Hypothalamus (tissue), 51 donors: ENCODE measurements at places on chromosomes 3 and 15.
A peak's percentile ranks its signal among the peaks of the same experiment; 100 is the strongest.

DNA sequence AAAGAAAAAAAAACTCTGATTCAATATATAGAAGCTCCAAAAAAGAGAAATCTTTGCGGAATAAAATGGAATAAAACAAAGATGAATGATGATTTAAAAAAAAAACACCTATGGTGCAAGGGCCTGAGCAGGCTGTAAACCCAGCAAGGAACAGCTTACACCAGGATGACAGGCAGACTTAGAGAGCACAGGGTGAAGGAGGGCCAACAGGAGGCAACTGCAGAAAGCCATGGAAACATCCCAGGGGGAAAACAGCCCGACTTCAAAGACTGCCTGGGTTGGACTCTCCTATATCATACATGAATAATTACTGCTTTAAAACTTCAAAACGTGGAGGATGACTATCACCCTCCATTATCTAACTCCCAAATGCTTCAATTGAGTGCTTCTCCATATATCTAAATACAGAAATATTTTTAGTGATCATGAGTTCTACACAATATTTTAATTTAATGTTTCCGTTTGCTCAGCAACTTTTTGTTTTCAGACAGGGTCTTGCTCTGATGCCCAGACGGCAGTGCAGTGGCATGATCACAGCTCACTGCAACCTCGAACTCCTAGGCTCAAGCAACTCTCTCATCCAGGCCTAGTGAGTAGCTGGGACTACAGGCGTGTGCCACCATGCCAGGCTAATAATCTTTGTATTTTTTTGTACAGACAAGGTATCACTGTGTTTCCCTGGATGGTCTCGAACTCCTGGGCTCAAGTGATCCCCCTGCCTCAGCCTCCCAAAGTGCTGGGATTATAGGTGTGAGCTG, 456.2 kb downstream of the TBL1XR1 start:
- no peak for DNase-seq

DNA sequence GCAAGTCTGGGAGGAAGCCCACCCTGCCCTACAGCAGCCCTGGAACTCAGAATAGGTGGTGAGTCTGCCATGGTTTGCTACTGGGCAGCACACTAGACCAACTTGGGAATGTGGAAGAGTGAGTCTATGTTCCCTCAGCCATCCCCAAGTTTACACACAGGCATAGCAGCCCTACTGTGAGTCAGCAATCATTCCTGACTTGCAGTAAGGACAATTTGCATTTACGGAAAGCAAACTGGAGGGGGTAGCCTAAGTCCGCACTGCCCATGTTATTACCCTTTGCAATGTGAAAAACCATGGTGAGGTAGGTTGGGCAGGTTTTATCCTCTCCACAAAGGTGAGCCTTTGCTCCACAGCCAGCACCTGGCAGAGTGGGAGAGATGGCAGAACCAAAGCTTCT, 4.6 kb downstream of the TCTA start:
- no peak for DNase-seq

- DNase-seq = no peak
Observed at GRCh38 chr3:33217866-33218445, 654 bp downstream of the SUSD5 start.

GRCh38 chr3:129673897-129674797, 67.7 kb upstream of the PLXND1 start:
- DNase-seq = no peak

DNA sequence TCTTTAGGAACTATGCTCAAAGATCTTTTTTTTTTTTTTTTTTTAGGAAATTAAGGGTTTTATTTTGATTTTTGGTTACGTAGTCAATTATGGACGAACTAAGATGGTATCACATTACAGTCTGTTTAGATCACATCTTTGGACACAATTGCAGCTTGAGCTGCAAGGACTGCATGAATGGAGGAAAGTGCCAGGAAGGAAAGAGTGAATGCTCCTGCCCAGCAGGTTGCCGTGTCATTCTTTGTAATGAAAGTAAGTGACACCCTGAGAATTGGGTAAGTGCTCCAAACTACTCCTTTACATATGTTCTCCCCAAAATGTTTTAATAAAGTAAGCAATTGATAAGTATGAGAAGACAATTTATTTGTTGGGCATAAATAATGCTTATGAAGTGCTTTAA, 716.5 kb upstream of the GOLIM4 start:
- no peak for DNase-seq

- DNase-seq = no peak
Observed at GRCh38 chr3:55518451-55518850, 31.3 kb upstream of the WNT5A start.

- DNase-seq = no peak
Observed at GRCh38 chr3:85846940-85847339, 888.2 kb downstream of the CADM2 start.

DNA sequence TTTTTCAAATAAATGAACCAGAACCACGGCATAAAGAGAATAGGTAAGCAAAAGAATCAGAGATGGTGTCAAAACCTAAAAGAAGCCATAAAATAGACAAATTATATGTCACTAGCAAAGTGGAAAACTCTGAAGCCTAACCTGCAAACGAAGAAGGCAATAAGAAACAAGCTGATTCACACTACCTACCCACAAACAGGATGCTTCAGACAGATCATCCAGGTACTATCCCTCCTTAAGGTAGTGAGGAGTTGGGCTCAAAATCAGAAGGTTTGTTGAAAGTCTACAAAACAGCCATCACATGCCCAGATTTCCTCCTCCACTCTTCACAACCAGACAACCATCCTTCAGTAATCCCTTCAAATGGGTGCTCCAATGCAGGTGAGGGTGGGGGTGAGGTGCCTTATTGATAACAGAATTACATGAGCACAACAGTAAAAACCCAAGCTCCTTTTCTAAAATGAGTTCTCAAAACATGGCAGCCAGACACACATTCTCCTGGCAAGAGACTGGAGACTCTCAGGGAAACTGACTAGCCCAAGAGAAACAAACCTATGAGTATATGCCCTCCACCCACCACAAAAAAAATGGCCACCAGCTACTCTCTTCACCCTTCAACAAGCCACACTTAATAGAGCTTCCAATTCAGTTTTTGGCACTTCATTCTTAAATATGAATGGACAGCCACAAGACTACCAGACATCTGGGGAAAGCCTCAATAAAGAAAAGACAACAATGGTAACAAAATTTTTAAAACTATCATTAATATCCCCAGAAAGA, 6.4 kb downstream of the KPNA1 start:
- DNase-seq = no peak

- no peak for DNase-seq
Observed at GRCh38 chr3:140242818-140243276, 307.9 kb downstream of the CLSTN2 start.

DNA sequence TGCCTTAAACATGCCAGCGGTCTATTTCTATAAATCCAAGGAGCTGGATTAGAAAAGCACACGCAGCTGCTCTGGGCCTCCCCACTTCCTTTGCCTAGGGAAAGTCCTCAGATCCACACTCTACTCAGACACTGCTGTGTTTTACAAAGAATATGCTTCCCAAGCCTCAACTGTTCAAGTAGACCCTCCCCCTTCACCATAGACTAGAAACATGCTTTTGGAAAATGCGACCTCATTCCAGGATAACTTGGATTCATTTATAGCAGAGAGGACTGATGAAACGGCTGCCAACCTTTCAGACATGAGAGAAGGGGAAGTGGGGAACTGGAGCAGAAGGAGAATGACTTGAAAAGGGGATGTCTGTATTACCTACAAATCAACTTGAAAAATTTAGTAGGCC, 64.0 kb downstream of the P3H2 start:
- no peak for DNase-seq

DNA sequence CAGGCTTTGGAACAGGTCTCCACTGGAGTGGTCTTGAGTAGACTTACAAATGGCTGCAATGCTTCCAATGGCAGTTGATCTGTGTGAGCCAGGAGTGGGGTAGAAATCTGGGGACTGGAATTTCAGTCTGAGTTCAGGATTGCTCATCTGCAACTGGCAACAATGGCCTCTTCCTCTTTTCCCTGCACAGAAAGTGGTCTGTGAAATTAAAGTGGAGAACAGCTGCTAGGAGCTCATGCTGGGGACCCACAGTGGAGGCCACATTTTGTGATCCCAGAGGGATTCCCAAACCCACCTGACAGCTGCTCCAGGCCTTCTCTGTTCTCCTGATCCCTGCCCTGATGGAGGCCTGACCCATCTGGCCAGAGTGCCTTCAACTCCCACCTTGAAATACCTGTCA, 49.6 kb downstream of the CEMIP start:
- DNase-seq = no peak

DNA sequence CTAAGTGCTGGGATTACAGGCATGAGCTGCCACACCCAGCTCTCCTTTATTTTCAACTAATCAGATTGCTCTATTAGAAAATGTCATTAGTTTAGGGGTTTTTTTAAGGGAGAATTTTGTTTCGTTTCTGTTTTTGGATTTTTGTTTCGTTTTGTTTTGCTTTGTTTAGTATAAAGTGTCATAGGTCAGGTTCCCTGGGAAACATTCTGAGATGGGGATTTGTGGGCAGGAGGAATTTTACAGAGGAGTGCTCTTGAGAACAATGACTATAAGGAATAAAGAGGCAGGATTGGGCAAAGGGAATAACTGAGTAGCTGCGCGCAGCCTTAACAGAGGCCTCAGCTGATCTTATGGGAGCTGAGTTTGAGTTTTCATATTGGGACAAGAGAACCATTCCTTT, 86.8 kb upstream of the NR2F2 start:
- no peak for DNase-seq

GRCh38 chr3:194458131-194458530, 28.7 kb downstream of the ATP13A3 start:
- no peak for DNase-seq

GRCh38 chr3:193116871-193117270, 124.2 kb upstream of the PLAAT1 start:
- no peak for DNase-seq

GRCh38 chr15:29690765-29691475, 131.3 kb downstream of the TJP1 start:
- no peak for DNase-seq

GRCh38 chr3:127984241-127984975, 67.8 kb upstream of the SEC61A1 start:
- DNase-seq = no peak

DNA sequence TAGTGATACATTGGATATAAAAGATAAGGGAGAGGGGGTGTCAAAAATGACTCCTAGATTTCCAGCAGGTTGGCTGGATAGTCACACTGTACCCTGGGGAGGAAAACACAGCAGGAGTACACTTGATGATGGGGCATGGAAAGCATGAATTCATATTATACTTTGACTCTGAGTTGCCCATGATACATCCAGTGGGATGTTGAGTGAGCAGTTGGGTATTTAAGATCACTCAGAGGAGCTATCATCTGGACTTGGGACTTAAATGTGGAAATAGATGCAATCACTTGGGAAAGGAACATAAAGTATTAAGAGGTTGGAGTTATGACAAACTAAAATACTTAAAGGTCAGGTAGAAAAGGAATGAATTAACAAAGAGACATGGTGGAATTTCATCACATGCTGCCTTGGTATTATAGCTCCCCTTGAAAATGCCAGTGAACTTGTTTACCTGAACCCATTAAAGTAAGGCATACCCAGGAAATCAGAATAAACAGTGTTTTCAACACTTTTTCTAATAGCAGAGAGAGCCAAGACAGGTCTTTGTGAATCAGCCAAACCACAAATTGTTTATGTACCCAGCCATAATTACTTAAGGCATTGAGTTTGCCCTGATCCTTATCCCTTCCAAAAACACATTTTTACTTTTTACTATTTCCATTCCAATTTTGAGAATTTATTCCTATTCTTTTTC, 49.9 kb upstream of the ABI3BP start:
- DNase-seq = no peak

DNA sequence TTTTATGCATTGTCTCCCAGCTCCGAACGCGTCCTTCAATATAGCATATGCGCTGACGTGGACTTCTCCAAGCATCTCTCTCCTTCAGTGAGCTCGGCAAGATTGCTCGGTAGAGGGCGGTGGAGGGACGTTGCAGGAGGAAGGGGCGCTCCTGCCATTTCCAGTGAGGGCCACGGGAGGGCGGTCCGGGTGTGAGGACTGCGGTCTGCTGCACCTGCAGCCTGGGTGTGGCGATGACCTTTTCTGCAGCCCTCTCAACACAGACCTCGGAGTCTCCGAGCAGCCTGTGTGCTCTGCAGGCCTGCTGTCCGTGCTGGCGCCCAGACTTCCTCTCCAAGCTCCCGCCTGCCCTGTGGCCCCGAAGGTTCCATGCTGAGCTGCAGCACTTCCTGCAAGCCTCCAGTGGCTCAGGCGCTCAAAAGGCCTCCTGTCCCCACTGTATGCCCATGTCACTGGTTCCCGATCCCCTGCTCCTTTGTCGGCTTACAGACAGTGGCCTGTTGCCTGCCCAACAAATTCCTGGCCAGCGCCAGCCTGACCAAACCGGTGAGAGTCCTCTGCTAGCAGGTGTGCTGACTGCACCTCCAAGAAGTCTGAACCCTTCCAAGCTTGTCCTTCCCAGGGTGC, 8.9 kb upstream of the RTP3 start:
- DNase-seq = peak; percentile 62

DNA sequence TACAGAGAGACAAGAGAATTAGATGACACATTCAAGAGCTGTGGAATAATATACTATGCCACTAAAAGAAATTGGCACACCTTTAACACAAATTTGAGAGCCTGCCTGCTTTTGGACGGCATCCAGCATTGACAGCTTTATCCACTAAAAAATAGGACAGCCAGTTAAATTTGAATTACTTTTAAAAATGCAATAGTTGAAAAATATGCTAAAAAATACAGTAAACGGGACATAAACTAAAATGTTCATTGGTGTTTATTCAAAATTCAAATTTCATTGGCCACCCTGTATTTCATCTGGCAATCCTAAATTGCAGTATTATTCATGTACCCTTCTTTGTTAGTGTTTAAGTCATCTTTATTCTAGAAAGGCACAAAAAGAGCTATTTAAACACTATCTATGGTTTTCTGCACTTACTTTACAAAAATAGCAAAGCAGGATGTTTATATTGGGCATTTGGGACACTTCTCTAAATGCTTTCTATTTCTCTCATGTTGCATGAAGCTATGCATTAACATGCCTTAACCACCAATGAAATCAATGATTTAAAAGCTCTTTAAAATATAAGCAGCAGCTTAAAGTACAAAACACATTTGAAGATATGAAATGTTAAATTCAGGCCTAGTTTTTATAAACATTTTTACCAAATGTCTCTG, 160.1 kb downstream of the NEK10 start:
- DNase-seq = no peak

DNA sequence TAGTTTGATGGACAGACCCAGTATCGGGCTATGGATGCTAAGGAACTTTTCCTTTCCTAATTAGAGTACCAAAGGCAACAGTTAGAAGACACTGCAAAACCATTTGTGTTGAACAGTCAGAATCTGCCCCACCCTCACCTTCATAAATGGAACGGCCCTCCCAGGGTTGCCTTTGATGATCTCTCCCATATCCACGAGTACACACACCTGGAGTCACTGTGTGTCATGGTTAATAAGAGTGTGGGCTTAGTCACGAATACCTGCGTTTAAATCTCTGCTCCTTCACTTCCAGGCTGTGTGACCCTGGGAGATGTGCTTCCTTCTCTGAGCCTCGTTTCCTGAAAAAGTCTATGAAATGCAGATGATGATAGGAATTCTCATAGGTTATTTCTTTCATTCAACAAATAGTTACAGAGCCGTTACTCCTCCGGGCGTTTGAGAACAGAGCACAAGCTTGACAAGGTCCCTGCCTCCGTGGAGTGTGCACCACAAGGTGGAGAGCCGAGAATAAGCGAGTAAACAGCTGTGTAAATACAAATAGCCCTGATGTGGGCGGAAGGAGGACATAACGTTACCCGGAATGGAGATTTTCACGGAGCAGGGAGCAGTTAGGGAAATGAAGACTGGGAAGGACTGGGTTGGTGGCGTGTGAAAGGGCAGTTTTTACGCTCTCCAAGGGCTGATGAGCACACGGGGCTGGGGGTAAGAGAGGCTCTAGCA, 6.7 kb downstream of the SLC51A start:
- DNase-seq = no peak
